ENCODE measurements at places on chromosomes 16 and 17. TPM values are rescaled to one million over a fixed set of nuclear protein-coding genes. Genes with fewer than 3 reads are reported as not detected.

DNA sequence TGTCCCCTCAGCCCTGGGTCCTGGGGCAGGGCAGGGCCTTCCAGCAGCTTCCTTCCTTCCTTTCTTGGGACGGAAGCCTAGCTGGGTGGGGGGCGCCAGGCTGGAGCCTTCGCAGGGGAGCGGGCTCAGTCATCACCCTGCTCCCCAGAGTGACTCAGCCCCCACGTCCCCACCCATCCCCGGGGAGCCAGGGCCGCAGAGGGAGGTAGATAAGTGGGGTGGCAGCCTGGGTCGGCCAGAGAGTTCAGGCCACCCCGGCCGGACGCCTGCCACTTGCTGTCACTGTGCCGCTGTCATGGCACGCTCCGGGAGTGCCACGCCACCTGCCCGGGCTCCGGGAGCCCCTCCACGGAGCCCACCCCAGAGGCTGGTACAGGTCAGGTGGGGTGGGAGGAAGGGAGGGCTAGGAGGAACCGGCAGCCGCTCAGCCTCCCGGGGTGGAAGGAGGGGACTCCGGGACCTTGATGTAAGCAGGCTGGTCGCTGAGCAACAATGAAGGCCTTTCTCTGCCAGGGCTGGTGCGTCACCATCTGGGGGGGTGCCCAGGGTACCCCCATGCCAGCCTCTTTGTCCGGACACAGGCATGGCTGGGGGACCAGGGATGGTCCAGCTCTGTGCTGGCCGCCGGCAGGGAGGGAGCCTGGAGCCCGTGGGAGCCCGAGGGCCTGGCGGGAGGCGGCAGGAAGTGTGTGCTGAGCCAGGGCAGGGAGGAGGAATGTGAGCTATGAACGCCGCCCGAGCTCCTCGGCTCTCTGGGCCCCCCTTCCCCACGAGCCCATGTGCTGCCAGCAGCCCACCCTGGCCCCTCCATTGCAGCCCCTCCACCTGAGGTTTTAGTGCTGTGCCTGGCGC, 6.6 kb downstream of the NHERF2 start:
- peaks cover 34% of the 10 kb centered on the region for H3K4me1 ChIP-seq
- peak overlapping the region; percentile 93 for H3K27ac ChIP-seq
- H3K36me3 ChIP-seq: peaks cover 13% of the 10 kb centered on the region
- no peaks in the 10 kb centered on the region for H3K27me3 ChIP-seq
- peak overlapping the region; percentile 3 for H3K4me3 ChIP-seq

The OR2C1 gene
- not detected for polyA plus RNA-seq

GRCh38 chr16:69563605-69564580, 1.9 kb upstream of the NFAT5 start:
- peak overlapping the region; percentile 97 for H3K27ac ChIP-seq
- no peaks in the 10 kb centered on the region for H3K27me3 ChIP-seq
- 0 out of 2 replicates have a peak overlapping the region, but pooled peaks have one; percentile 17 for H3K4me3 ChIP-seq
- H3K36me3 ChIP-seq: peaks cover 5% of the 10 kb centered on the region

The DUXB gene
- not detected for polyA plus RNA-seq

DNA sequence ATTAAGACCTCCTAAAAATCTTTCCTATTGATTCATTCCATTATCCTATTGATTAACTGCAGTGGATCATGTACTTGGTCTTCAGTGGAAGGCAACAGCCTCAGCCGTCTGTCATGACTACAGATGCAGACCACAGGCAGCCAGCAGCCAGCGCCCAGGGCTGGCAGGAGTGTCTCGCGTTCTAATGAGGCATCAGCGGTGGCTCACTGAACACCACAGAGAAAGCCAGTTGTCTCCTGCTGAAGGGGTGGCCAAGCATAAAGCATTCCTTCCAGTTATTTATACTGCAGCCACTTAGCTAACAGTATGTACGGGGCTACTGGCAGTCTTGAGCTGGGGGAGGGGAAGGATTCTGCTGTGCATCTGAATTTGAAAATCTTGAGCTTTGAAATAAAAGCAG, 214.3 kb downstream of the IRX3 start:
- H3K36me3 ChIP-seq: no peaks in the 10 kb centered on the region
- H3K4me3 ChIP-seq: no peak overlapping the region
- no peak overlapping the region for H3K27ac ChIP-seq
- no peaks in the 10 kb centered on the region for H3K27me3 ChIP-seq

DNA sequence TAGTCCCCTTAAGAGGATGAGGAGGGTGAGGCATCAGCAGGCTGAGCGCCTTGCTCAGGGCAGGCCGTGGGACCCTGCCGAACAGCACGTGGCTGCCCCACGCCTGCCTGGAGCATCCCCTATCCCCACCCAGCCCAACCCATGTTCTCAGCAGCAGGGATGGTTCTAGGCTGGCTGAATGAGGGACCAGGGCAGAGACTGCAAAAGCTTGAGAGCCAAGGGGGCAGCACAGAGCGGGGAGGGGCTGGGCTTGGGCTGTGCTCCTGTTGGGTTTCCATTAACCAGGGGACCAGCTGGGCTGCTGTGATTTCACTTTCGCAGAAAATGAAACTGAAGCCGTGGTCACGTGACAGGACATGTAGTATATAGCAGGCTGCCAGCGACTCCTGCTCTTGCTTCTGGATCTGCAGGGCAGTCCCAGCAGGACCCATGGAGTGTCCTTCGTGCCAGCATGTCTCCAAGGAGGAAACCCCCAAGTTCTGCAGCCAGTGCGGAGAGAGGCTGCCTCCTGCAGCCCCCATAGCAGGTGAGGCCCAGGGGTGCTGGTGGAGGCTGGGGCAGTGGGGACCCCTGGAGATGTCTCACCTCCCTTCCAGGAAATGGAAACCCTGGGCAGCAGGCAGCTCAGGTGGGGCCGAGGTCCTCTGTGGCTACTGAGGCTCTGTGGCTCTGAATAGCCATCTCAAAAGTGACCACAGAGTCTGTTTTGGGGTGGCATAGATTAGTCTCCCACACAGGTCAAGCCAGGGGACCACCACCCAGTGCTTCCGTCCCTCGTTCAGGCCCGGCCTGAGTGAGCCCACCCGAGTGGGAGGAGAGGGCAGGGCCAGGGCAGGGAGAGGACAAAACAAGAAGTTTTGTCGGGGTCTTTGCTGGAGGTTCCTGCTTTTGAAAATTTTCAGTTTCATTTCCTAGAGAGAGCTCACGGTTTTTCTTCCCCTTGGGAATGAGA, 2.9 kb downstream of the RNF213 start:
- H3K27me3 ChIP-seq: no peaks in the 10 kb centered on the region
- H3K27ac ChIP-seq: peak overlapping the region; percentile 36

- H3K4me1 ChIP-seq: peaks cover 42% of the 10 kb centered on the region
- no peak for DNase-seq
- no peaks in the 10 kb centered on the region for H3K36me3 ChIP-seq
- no peaks in the 10 kb centered on the region for H3K27me3 ChIP-seq
- no peak overlapping the region for H3K4me3 ChIP-seq
Measured at GRCh38 chr16:75111961-75112733, 4.4 kb downstream of the LDHD start.

- no peaks in the 10 kb centered on the region for H3K27me3 ChIP-seq
- no peaks in the 10 kb centered on the region for H3K4me1 ChIP-seq
- H3K4me3 ChIP-seq: no peak overlapping the region
- H3K36me3 ChIP-seq: no peaks in the 10 kb centered on the region
Measured at GRCh38 chr16:21233045-21233520, 416 bp upstream of the ANKS4B start.

- no peak for DNase-seq
- no peak overlapping the region for H3K4me3 ChIP-seq
- H3K4me1 ChIP-seq: no peaks in the 10 kb centered on the region
Measured at GRCh38 chr16:15552507-15552906, 90.4 kb downstream of the MARF1 start.

DNA sequence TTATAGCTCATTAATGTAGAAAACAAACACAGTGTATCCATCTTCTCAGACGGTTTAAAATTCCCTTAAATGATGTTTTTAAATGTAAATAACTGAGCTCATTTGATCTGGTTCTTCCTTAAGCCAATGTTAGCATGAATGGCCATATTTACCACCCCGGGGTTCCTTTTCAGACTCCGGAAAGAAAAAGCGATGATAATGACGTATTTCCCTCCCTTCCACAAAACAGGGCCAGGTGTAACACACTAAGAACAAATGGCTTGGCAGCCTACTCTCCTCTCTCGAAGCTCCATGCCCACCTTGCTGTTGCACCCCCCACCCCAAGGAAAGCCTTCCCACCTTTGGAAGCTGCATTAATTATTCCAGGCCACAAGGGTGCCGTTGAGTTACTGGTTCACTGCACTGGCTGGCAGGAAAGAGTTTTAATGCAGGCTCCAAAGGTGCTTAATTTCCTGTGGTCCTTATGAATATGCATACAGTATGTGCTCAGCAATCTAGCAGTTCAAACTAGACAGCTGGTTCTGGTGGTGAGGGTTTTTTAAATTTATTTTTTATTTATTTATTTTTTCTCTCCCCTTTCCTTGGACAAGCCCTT, 378.9 kb downstream of the WWOX start:
- DNase-seq: peak; percentile 19
- H3K4me1 ChIP-seq: no peaks in the 10 kb centered on the region
- H3K4me3 ChIP-seq: no peak overlapping the region
- H3K27me3 ChIP-seq: no peaks in the 10 kb centered on the region
- H3K27ac ChIP-seq: no peak overlapping the region
- no peaks in the 10 kb centered on the region for H3K36me3 ChIP-seq
